ENCODE measurements at places on chromosomes 5 and 9.

DNA sequence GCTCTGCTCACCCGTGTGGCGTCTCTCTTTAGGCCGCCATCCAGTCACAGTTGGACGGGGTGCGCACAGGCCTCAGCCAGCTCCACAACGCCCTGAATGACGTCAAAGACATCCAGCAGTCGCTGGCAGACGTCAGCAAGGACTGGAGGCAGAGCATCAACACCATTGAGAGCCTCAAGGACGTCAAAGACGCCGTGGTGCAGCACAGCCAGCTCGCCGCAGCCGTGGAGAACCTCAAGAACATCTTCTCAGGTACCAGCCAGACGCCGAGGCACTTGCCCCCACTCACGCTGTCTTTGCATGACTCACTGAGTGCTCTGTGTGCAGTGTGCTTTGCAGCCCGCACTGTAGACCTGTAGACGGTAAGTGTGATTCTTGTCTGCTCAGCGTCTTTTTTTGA is 4.5 kb downstream of the EXOC3 start:
- DNase-seq = no peak

- DNase-seq = no peak
These were observed 134.6 kb upstream of the HMHB1 start for GRCh38 chr5:143677403-143677802.

- DNase-seq = no peak
These were observed 20.1 kb upstream of the FAT2 start for GRCh38 chr5:151611127-151611775.

DNA sequence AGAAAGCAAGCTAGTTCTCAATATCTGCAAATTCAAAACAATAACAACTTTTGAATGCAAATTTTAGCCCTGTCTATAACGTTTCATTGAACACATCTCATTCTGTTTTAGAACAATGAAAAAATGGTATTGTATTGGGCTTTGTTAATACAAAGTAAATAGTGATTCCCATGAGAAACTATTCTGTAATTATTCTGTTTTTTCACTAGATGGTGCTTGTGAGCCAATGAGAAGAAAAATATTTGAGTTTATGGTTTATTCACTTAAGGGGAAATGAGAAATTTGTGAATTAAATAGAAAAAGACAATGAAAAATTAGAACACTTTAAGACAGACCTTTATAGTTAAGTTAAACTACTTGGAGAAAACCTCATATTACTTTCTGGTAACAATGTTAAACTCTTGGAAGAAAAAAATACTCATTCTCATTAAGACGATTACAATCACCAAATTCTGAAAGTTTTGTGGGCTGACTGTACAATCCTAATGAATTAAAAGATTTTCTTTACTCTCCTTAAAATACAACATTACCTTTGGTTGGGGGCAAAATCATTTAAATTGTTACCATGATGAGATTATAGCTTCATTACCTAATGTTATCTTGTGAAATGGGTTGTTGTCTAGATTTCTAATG is 127.0 kb downstream of the NNT start:
- DNase-seq = no peak

- DNase-seq = no peak
These were observed 13.9 kb upstream of the CTNNAL1 start for GRCh38 chr9:109027176-109027575.

DNA sequence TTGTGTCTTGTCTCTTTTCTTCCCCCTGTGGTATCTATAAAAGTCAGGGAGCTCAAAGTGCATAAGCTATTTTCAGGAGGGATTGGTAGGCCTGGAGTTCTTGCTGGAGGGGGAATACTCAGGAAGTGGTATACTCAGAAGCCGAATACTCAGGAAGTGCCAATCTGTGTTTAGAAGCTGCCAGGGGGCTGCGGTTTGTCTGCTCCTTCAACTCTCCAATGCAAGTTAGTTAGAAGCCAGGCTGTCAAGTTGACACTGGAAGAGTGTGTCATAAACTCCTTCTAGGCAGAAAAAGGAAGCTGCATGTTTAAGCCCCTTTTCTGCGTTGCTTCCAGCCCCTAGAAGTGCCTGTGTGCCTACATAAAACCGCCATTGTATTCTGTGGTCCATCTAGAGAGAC is 366.5 kb downstream of the TAF11L14 start:
- no peak for DNase-seq

- no peak for DNase-seq
These were observed 19.1 kb upstream of the QSOX2 start for GRCh38 chr9:136264441-136265405.

DNA sequence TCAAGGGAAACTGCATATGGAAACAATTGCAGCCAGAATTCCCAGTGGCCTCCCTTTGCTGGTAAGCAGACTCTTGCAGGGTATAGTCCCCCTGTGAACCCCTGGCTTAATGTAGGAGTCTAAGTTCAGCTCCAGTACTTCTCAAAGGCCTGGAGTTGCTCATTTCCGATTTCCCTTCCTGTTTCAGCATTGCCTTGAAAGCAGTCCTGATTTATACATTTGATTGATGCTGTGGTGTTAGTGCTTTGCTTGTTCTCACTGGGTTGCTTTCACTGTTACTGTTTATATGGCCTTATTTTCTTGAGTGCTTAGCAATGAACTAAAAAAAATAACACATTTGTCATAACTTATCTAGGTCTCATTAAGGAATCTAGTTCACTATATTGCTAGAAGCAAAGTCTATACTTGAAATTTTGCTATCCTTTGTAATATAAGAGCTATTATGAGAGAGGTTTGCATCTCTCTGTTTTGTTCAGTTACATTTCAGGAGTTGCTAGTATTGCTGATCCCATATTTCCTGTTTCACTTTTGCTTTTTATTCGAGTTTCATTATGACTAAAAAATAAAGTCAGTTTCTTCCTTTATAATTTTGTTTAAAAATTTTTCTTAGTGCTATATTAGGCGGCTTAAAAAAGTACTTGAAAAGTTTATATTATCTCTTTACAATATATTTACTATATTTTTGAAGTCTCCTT is 122.4 kb upstream of the NMUR2 start:
- no peak for DNase-seq

DNA sequence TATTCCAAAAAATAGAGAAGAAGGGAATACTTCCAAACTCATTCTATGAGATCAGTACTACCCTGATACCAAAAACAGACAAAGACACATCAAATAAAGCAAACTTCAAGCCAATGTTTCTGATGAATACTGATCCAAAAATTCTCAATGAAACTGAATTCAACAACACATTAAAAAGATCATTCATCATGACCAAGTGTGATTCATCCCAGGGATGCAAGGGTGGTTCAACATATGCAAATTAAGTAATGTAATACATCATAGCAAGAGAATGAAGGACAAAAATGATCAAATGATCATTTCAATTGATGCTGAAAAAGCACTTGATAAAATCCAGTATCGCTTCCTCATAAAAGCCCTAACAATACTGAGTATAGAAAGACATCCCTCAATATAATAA is 4.9 kb upstream of the RCL1 start:
- no peak for DNase-seq

All from NCI-H226 (cell line).